ENCODE measurements at places on chromosomes 7 and 10. TPM values are rescaled to one million over a fixed set of nuclear protein-coding genes. Genes with fewer than 3 reads are reported as not detected.

GRCh38 chr7:10473569-10473968 lies 500.1 kb upstream of the PHF14 start:
- DNase-seq, result no peak

- DNase-seq, result peak; percentile 26
Measured at GRCh38 chr10:132532179-132532578, 5.4 kb upstream of the INPP5A start.

DNA sequence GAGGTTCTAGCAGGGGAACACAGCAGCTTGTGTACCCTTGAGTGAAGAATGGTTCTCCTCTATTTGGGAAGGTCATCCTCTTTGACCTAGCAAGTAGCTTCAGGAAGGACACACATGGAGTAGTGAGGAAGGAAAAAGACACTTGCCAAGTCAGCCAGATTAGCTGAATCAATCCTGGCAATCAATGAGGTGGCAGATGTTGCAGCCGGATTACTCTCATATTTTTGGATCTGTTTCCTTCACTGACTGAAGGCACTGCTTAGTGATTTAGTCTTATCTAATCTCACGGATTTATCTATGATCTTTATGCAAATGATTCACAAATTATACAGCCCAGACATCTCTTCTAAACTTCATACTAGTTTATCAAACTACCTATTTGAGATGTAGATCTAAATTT lies 218.8 kb downstream of the GPR158 start:
- no peak for DNase-seq

DNA sequence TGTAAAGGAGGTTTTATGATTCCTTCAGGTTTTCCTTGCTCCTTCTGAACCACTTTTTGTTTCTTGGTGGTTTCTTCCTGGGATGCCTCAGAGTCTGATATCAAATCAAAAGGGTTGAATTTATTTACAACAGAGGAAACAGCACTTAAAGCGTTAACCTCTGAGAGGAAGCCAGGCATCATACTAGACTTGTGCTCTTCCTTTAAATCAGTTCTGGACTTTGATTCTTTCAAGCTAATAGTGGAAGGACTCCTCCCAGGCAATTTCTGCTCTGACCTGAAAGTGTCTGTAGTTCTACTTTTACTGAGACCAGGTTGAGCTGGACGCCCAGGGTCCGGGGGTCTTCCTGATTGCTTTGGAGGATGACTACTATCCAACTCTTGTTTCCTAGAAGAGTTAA lies 6.7 kb downstream of the PCLO start:
- DNase-seq, result no peak

- DNase-seq, result no peak
Measured at GRCh38 chr7:22726345-22726906, 574 bp upstream of the IL6 start.

The MTURN gene
- 49.3 TPM for total RNA-seq

DNA sequence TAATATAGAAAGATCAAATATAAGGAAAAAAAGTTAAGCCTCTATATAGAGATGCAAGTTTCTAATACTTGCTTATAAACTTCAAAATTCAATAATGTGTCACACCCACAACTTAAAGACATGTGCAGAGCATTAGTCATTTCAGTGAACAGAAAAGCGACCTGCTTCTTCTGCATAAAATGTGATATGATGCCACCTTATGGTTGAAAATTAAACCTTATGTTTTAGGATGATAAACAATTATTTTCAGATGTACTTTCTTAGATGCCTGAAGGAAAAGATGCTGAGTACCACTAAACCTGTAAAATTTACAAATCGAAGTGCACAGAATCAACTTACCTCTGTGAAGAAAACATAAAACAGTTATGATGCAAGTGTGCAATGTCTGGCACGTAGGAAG lies 96.0 kb downstream of the MTERF1 start:
- no peak for DNase-seq

GRCh38 chr10:125343118-125343925 lies 183.0 kb upstream of the CTBP2 start:
- DNase-seq, result no peak

DNA sequence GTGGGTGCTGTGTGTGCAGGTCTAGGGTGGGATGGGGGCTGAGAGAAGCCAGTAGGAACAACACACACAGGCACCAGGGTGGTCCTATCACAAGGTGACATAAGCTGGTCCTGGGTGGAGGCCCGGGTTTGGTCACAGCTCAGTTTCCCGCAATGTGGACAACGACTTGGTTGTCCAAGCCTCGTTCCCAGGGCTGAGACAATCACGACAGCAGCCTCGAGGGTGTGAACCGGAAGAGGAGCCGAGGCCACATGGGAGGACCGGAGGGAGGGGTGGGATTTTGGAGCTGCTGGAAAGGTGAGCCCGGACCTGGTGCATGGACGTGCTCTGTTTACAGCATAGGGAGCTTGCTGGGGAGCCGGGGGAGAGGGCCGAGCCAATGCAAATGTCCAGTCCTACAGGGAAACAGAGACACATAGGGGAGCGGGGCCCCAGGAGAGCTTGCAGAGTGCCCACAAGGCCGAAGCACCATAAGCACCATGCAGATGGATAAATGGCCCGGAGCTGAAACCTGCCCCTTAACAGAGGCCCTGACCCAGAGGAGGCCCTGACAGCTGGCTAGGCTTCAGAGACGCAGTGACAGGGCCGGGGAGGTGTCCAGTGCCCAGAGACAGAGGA lies 92.8 kb downstream of the PRKAG2 start:
- no peak for DNase-seq

DNA sequence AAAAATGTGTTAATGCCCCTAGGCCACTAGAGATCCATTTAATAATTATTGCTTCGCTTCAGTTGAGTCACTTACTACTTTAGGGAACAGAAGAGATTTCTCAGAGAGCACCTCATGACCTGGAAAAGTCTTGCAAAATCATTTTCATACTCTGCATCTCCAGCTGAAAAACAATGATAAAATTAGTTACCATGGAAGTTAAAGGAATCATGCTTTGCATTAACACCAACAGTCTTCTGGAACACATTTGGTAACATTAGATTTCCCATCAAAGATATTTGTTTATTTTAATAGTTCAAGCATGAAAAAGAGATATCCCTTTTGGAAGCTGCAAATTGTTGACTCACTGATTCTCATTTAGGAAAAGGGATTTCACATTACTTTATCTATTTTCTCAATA lies 1.8 kb upstream of the STEAP2 start:
- no peak for DNase-seq

DNA sequence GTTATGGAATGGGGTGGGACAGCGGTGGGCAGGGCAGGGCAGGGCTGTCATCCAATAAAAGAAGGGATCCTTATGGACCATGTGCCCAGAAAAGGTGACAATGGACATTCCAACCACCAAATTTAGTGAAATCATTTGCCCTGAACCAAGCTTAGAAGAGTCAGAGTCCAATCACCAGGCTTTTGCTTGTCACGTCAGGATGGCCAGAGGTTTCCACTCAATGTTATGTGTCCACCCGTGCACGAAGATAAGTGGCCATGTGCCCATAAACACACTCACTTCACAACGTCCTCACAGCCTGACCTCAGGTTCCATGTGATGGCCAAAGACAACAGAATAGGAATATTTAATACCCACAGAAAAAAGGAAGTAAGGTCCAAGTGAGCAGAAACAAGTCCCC lies 36.6 kb upstream of the PLPP4 start:
- DNase-seq, result no peak

The PTPRZ1 gene
- total RNA-seq, result 0.51 TPM

DNA sequence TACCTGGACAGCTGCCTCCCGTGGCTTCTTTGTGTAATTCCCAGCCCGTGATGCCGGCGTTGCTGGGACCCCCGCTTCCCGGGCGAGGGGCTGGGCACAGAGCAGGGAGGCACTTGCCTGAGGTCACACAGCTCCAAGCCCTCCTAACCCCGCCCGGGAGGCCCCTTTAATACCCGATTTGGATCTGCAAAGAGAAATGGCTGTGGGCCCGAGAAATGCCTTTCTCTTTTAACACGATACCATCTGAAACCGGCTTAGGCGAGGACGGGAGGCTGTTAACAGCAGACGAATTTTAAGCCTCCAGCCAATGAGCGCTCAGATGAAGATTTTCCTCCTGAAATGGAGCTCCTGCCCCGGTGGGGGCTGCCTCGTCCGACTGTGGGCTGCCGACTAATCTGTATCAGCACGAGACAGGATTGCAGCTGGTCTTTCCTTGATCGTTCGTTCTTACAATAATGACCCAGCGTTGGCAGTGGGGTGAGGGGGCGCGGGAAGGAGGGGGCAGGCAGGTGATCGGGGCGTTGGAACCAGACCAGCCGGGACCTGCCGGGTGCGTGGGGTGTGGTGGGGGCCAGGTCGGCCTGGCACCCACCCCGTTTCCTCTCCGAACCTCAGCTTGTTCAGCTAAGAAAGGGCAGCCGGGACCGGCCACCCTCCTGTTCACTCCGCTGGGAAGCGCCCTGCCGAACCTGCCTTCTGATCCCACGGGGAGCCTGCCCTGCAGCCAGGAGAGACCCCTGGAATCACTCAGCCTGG lies 36.2 kb upstream of the FOXL3 start:
- DNase-seq, result no peak

DNA sequence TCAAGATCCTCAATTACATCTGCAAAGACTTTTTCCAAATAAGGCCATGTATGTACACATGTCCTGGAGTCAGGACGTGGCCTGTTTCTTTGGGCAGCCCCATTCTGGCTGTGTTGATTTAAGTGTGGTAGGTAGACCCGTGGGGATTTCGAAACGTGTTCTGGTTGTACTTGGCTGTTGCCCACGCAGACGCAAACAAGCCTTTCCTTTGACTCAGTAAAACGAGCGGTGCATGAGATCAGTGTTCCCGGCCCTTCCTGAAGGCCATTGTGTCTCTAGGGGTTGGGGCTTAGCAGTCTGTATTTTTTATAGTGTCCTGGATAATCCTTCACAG lies 64.8 kb upstream of the DNAJB6 start:
- no peak for DNase-seq

The ACTL6B gene
- not detected for total RNA-seq

The CASTOR2 gene
- 27.3 TPM for total RNA-seq

- DNase-seq, result no peak
Measured at GRCh38 chr7:54663603-54664234, 95.3 kb downstream of the SEC61G start.

The PLXDC2 gene
- 22.6 TPM for total RNA-seq

The INMT gene
- 17.3 TPM for total RNA-seq

The MTG1 gene
- total RNA-seq, result 21.6 TPM

The PDE6C gene
- total RNA-seq, result not detected

GRCh38 chr7:11753433-11753832 lies 78.6 kb downstream of the THSD7A start:
- DNase-seq, result no peak

DNA sequence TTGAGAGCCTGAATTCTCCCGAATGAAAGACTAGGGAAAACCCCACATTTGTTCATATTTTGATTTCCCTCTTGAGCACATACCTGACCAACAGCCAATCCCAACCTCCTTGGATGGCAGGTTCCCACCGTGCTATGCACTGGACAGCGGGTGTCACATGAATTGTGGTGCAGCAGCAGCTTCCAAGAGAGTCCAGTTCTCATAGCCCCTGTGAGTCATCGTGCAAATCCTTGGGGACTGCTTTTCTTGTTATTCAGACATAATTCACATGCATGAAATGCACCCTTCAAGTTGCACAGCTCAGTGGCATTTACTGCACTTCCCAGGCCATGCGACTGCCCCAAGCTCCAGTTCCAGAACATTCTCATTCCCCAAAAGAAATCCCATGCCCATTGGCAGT lies 67.8 kb upstream of the PPP2R2D start:
- no peak for DNase-seq

DNA sequence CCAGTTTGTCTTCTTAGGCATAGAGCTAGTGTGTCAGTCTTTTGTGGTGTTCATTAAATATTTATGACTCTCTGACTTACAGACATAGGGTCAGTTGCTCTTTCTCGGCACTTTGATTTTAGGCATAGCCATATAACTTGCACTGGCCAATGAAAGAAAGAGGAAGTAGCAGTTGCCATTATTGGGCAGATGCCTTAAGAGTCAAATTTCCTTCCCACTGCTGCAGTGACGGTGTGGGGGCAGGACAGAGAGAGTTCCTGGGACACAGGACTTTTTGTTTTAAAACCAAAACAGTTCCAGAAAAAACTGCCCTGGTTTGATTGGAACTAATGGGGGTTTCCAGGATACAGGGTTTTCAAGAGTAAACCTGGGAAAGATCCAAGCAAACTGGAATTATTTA lies 60.2 kb upstream of the PHF14 start:
- DNase-seq, result no peak

The ZNF775 gene
- 3.4 TPM for total RNA-seq

Measured in cardiac septum (tissue), 1 donor.